Kidney glomerular epithelial cell (primary cell): ENCODE measurements at places on chromosomes 1 and 21.
A peak's percentile ranks its signal among the peaks of the same experiment; 100 is the strongest.

DNA sequence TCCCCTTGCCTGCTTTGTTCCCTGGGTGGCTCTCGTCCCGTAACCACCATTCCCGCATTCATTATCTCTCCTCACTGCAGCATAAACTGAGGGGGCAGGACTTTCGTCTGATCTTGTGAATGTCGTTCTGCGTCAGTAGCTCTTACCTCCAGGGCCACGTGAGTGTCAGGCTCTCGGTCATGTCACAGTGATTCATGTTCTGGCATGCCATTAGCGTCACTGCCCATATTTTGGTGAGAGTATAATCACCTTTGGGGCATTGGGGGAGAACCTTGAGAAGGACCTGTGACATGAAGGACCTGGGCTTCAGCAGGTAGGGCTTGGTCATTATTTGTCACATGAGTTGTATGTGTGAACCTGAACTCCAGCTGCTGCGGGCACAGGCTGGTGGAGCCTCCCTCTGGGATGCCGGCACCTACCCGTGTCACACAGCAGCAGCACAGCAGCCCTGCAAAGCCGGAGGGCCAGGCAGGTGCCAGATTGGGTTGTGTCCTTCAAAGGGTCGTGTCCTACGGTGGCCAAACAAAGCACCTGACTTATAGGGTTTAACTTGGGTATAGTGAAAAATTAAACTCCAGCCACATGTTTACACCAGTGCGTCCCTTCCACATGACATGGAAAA is 68.5 kb downstream of the BACE2 start:
- DNase-seq, result no peak

DNA sequence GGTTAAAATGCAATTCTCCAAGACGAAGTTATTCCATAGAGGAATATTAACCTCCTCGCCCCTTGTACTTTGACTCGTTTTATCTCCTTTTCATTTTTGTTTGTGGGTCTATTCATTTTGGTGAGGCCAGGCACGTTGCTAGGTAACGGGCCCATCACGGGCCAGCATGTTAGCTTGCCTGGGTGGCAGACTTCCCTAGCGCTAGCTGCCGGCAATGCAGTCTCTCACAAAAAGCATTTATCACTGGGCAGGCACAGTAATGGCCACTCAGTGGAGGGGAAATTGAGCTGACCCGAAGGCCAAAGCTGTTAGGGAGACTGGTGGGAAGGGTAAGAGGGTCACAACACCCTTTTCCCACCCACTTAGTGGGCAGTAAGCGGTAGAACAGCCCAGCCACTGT is 234.4 kb upstream of the FOXD3 start:
- no peak for DNase-seq

DNA sequence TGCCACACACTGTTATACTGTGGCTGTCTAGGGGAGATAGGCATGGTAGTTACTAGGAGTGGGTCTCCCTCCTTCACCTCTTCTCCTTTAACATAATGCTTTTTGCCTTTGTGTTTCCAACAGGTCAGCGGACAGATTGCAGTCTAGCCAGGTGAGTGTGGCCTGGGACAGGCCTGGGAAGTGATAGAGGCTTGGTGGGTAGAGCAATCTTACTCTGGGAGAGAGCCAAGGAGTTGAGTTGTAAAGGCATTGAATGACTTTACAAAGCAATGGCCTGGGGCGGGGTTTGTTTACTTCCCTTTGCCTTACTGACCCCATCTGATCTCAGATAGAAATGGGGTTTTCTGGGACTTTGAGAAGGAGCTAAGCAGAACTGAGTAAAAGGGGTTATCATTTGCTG is 51.0 kb upstream of the IKBKE start:
- no peak for DNase-seq

GRCh38 chr1:185338719-185339622 is 21.9 kb upstream of the IVNS1ABP start:
- DNase-seq, result peak; percentile 9

GRCh38 chr1:76508871-76509270 is 358.4 kb upstream of the ST6GALNAC5 start:
- no peak for DNase-seq

- no peak for DNase-seq
These were observed 7.1 kb upstream of the KRTAP10-4 start for GRCh38 chr21:44566403-44566802.

DNA sequence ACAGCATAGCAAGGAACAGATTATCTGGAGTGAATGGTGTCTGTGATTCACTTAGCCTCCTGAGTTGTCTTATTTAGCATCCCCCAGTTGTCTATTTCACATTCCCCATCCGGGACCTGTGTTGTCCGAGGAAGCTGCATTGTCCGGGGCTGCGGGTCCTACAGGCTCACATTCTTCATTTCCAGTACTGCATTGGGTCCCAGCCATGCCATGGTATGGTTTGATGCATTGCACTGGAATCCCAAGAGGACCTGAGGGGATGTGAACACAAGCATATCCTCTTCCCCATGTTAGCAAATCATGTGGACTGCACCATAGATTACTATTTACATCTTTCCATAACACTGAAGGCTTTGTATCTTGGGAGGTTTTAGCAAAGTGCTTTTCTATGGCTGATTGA is 48.2 kb upstream of the PRELP start:
- no peak for DNase-seq

- DNase-seq, result no peak
These were observed 27.9 kb downstream of the C1orf115 start for GRCh38 chr1:220717800-220718640.

GRCh38 chr1:147919896-147920295 is 8.3 kb upstream of the GPR89B start:
- no peak for DNase-seq

DNA sequence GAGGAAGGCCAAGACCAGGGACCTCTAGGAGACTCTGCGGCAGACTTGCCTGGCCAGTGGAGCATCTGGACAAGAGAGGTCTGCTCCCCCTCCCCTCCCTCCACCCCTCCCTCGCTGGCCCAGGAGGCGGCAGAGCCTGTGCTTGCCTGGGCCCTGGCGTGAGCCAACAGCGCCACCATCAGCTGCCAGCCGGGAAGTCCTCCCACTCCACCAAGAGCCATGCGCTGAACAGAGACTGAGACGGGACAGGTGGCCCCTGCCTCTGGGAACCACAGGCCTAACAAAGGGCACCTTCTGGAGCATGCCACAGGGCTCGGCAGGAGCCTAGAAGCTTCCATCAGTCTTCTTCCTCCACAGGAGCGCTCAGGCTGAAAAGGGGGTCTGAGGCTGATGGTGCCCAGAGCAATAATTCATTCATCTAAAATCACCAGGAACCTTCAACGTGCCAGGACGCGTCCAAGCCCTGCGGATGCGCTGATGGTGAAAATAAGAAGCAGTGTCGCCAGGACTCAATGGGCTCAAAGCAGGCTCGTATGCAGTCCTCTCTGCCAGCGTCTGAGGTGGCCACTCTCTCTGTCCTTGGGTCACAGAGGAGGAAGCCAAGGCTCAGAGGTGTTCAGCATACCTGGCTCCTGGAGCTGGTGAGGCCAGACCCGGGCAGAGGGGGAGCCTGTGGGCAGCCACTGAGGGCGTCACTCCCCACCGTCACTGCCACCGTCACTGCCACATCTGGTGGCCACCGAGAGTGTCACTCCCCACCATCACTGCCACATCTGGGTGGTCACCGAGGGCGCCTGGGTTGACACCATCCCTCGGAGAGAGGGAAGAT is 161.2 kb downstream of the NPHP4 start:
- no peak for DNase-seq

DNA sequence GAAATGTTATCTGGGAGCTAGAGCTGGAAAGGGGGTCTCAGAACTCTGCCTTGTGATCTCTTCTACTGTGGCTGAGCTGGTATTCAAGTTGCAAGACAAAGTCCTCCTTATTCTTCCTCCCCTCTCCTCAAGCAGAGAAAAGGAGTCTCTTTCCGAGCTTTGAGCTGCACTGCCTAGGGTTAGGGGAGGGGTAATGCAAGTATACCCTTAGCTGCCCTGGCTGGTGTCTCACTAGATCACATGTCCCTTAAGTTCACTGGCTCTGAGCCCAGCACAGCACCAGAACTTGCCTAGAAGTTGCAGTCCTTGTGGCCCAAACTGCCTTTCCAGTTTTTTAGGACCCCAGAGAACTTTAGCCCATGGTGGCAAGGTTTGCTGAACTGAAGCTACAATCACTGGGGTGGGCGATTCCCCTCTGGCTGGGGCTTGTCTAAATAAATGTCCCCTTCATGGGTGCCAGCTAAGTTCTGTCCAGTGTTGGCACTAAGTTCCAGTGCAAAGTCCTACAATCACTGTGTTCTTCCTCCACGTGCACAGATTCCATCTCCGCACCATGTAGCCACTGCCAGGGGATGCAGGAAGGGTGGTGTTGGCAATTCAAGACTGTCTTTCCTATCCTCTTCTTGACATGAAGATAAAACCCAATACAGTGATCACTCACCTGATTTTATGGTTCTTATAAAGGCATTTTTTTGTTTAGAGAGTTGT is 22.7 kb upstream of the CHIA start:
- no peak for DNase-seq

GRCh38 chr1:24096009-24096738 is 15.8 kb downstream of the MYOM3 start:
- no peak for DNase-seq

- DNase-seq, result no peak
These were observed 89.2 kb upstream of the POU3F1 start for GRCh38 chr1:38135625-38136414.

GRCh38 chr1:68197891-68198290 is 34.4 kb downstream of the WLS start:
- peak; percentile 42 for DNase-seq

DNA sequence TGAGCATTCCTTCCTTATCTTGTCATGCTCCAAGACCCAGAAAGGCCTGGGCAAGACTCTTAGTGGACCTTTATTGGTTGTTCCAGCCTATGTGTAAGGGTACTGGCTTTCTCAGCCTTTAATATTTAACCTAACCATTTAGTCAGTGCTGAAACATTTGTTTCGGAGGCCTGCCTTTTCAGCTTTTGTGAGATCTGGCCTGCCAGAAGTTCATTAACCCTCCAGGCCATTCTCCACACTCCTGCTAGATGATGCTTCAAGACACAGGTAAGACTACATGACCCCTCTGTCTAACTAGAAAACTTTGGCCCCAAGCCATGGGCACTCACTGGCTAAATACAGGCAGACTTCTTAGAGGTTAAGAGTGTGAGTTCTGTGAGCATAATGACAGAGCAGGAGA is 138.4 kb upstream of the ZP4 start:
- peak; percentile 71 for DNase-seq

- DNase-seq, result no peak
These were observed 41.5 kb downstream of the NCAM2 start for GRCh38 chr21:21039624-21040170.

- no peak for DNase-seq
These were observed 69.4 kb downstream of the NID1 start for GRCh38 chr1:235995511-235995910.

DNA sequence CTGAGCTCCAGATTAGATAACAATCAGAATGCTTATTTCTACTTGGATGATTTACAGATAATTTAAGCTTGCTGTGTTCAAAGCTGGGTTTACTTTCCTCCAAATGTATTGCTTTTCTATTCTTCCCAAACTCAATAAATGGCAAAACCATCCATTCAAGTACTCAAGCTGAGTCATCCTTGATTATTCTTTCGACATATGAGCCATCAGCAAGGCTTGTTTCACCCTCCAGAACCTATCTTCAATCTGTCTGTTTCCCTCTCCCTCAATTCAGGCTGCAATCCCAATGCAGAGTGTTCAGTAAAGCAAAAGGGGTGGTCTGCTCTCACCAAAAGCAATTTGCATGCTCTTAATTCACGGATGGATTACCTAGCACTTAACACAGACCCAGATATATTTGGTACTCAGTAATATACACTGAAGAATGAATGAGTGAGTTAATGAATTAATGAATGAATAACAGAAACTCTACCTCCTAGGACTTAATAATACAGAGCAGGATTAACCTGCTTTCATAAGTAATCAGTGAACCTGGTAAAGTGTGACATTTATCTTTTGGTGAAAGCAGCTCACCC is 41.9 kb downstream of the DDR2 start:
- no peak for DNase-seq

- DNase-seq, result no peak
These were observed 77.5 kb upstream of the L1TD1 start for GRCh38 chr1:62117018-62117750.

- no peak for DNase-seq
These were observed 55.8 kb upstream of the LDLRAP1 start for GRCh38 chr1:25487628-25488027.

DNA sequence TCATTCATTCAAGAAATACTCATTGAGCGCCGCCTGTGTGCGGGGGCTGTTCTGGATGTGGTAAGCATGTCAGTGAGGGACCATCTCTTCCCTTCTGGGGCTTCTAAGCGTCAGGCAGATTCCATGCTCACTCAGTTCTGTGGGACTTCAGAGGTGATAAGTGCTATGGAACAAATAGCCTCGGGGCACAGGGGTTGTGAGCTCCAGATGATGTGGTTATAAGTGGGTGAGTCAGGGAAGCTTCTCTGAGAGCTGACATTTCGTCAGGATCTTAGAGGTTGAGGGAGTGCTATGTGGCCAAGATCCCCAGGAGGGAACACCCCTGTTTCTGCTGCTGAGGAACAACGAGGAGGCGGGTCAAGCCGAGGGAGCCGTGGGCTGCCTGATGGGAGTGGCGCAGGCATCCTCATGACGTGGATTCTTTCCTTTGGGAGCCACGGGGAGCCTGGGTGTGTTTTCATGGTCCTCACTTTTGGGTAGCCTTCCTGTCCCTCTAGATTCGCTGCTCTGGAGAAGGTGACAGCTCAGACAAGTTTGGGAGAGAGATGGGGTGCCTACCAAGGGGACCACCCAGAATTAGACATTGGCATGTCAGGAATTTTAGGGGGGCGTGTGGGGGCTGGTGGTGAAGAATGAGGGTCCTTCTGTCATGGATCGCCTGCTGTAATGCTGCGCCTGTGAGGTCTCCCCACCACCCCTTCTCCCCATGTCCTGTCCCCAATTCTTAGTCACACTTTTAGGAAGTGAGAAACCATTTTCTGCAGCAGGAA is 38.5 kb downstream of the HUNK start:
- DNase-seq, result no peak

GRCh38 chr1:91883470-91883869 is 2.5 kb downstream of the TGFBR3 start:
- peak; percentile 15 for DNase-seq

DNA sequence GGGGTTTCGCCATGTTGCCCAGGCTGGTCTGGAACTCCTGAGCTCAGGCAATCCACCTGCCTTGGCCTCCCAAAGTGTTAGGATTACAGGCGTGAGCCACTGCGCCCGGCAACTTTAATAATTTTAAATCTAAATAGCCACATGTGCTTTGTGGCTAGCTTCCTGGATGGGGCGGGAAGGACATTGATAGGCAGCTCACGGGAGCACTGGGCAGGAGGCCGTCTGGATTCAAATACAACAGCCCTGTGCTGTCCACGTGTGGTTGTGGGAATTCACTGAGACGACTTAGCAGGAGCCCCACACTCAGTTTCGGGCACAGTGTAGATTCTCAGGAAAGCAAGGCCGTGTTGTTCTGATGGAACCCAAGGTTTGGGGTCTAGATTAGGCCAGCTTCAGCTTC is 177.1 kb downstream of the ETS2 start:
- no peak for DNase-seq

GRCh38 chr1:2330519-2331199 is 60.7 kb downstream of the MORN1 start:
- DNase-seq, result peak; percentile 13

DNA sequence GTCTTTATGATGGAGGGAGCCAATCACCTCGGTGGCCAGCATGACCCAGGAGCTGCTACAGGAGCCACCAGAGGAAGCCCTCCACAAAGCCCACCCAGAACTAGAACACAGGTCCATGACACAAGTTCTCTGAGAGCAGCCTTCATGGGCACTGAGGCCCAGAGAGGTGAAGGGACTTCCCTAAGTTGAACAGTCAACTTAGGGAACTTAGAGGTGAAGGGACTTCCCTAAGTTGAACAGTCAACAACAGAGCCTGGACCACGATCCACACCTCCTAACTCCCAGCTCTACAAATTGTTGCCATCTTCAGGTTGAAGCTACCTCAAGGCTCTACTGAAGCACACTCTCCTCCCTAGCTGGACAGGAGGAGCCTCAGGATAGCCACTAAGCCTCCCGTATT is 132.7 kb downstream of the CCDC185 start:
- no peak for DNase-seq
